ENCODE measurements at places on chromosomes 2 and 18. TPM values are rescaled to one million over a fixed set of nuclear protein-coding genes. Genes with fewer than 3 reads are reported as not detected.

DNA sequence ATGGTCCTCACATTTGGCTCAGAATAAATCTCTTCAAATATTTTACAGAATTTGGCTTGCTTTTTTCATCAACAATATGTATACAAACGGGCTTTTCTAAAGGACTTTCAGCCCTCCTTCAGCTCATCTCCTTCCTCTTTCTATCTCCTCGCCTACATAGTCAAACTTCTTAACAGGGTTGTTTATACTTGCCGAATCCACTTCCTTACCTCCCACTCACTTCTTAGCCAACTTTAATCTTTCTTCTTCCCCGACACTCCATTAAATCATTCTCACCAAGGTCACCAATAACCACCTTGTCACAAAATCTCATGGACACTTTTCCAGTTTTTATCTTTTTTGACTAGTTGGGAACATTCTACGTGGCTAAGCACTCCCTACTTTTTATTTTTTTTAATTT lies 325.2 kb downstream of the PLCL1 start:
- no peak for DNase-seq

DNA sequence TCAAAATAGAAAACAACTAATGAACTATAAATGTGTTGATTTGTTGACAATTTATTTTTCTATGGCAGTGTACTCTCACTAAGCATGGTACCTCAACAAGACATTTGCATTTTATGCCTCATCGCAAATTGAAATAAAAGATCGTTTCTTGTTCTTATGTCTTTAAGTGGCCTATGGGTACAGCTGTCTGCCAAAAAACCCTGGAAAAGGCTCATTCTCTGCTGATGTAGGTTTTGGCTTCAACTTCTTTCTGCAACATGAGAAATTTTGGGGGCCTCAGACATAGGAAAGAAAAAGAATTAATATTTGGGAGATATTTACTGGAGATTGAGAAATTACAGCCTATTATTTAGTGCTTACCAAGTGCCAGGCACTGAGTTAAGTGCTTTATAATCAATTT lies 205.1 kb upstream of the DPP10 start:
- DNase-seq = no peak

GRCh38 chr2:40043641-40044040 lies 264.6 kb upstream of the THUMPD2 start:
- DNase-seq = no peak

CFAP221 gene
- polyA plus RNA-seq = 35.1 TPM

HTR2B gene
- polyA plus RNA-seq = 12.2 TPM

All from renal pelvis (tissue), 12 donors.